Astrocyte of the spinal cord (primary cell): ENCODE measurements at places on chromosomes 5 and 9.

DNA sequence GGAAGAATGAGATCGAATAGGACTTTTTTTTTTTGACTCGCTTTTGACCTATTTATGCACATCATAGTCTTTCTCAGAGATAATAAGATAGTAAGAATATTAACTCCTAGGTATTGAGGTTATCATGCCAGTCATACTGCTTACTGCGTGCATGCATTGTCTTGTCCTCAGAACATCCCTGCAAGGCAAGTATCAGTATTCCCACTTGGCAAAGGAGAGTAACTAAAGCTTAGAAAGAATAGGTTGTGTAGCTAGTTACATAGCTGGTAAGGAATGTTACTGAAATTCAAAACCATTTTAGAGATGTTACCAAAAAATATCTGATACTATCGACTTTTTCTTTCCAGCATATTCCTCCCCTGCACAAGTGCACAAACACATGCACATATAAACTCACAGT, 296.1 kb upstream of the CLINT1 start:
- no peak for DNase-seq

DNA sequence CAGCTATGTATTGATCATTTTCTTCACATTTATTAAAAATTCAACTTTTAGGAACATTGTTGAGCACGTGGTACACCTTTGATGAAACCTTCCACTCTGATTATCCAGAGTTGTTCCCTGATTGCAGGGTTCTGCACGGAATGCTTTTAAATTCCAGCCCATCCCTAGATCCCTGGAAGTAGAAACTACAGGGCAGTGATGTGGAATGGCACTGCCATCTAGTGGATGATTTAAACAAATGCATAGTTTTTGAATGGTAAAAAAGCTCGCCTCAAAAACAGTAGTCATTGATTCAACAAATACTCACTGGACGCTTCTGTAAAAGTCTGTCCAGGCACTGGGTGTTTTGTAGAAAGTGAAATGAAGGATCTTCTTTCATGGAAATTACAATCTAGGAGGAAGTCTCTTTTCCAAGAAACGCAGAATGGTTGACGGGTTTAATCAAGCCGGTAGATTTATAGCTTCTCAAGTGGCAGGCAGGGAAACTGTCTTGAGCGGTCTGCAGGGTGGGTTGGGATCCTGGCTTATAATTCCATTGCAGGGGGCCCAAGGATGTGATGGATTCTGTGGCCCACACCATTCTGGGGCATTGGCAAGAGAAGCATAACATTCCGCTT, 118.4 kb downstream of the ARHGAP26 start:
- peak; percentile 57 for DNase-seq

DNA sequence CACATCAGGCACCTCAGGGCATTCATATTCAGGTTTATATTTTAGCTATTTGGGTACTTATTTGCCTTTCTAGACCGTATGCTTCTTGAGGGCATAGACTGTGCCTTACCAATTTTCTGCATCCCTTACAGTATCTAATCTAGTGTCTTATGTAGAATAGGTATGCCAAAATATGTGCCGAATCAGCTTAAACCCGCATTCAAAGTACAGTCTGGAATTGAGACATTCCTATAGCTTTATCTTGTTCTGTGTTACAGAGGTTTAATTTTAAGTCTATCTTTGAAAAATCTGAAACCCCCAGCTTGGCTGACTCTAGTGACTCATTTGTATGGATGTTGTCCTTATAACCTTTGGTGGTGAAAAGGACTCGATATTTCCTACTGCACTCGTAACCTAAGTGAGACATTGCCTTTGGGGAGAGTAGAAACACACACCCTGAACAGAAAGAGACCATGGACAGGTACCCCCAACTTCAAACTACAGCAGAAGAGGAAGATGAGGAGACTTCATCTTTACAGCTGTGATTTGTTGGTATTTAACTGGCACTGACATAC, 27.0 kb upstream of the TMOD1 start:
- peak; percentile 18 for DNase-seq

- no peak for DNase-seq
These were observed 225.9 kb downstream of the VPS13A start for GRCh38 chr9:77403239-77403638.

DNA sequence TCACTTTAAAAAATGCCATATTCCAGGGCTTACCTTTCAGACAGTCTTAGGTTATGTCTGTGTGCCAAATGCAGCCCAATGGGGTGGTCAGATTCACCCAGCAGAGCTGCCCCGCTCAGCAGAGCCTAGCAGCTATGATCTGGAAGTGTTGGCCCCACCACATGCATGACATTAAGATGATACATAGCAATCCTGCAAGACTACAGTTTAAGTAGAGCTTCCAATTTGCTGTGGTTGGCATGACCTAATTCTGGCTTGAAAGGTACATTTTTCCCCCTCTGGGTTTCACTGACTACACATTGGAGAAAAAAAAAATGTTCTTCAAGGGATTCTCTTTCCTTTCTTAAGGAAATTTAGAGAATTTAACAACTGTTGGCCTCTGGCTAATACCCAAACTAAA, 22.5 kb downstream of the MEF2C start:
- DNase-seq = peak; percentile 29

DNA sequence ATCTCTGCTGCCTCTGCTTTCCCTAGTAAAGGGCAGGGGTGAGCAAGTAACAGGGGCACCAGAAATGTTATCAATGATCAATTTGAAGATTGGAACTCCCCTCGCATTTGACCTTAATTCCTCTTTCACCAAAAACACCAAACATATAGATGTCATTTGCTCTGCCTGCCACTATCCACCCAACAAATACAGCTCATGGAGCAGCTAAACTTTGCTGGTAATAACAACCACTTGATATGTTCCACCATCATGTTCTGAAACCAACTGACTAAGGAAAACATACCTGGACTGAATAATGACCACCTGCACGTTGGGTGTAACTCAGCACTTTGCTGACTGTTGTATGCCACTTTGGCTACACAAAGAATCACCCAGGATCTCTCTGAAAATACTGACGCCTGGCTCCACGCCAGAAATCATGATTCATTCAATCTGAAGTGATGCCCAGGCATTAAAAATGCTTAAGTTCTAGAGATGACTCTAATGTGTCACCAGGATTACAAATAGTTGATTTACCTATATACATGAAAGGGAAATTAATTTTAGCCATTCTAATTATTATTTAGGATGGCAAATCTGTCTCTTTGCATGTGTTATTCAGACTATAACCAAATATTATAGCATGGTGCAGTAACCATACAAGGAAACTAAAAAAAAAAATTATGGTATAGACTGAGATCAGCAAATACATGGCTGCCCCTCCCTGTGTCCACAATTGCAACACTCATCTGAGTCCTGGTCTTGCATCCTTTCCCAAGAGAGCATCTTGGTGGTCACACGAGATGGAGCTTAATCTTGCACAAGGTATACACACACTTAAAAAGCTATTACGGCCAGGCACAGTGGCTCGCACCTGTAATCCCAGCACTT, 43.1 kb upstream of the TTC39B start:
- peak; percentile 2 for DNase-seq

DNA sequence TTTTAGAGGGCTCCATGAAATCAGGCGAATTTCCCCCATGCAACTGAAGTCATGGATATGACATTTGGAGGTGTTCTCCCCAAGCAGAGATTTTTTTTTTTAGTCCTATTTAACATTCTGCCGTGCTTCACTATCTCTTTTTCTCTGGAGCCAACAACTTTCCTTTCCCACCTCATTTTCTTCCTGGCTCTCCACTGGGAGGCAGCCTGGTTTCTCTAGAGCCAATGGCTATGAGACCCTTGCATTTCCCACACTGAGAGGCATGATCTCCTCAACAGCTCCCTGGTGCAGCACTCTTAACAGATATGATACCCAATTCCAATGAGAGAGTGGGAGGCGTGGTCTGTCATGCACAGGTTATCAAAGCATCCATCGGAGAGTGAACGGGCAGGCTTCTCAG, 310.8 kb downstream of the DRD1 start:
- DNase-seq = peak; percentile 1

- peak; percentile 95 for DNase-seq
These were observed 138.8 kb downstream of the GRIA1 start for GRCh38 chr5:153629027-153629895.

DNA sequence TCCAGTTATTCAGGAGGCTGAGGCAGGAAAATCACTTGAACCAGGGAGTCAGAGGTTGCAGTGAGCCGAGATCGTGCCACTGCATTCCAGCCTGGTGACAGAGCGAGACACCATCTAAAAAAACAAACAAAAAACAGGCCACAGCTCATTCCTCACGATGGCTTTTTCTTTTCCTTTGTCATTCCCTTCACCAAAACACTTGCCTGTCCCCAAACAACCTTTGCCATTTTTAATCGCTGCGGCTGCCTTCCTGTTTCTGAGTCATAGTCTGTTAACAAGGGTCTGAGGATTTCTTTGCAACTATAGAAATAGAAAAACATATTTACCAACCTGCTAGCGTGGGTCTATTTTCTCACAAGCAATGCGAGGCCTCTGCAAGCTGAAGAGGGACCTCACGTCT, 123.0 kb upstream of the FSTL4 start:
- peak; percentile 45 for DNase-seq

DNA sequence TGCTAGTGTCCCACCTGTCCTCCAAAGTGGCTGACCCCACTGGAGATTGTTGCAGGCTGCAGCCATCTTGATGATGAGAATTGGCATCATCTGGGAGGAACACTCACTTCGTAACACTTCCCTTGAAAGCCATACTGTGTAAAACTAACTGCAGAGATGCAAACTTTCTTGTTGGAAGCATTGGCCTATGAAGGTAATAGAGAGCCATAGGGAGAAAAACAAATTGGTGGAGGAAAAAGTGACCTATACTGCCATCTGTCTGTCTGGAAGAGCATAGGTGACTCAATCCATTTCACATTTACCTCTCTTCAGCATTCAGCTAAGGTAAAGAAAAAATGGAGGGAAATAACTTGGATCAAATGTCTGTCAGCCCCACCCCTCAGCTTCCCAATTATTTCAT, 473.4 kb downstream of the NTRK2 start:
- DNase-seq = no peak

GRCh38 chr9:110156902-110157301, 51.1 kb downstream of the C9orf152 start:
- peak; percentile 83 for DNase-seq

GRCh38 chr5:93589829-93590215, 6.8 kb downstream of the NR2F1 start:
- peak; percentile 64 for DNase-seq

DNA sequence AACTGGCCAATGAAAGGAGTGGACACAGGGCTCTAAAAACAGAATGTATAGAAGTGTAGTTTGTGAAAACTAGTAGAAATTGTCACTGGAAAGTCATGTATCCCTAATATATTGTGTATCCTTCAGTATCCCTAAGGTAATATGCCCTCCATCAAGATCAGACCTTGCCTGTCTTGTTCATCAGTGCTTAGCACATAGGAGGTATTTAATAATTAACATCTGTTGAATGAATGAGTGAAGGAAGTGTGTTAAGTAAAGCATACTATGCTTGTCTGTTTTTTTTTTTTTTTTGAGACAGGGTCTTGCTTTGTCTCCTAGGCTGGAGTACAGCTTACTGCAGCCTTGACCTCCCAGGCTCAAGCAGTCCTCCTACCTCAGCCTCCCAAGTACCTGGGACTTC, 15.8 kb downstream of the GAPVD1 start:
- DNase-seq = no peak

GRCh38 chr5:150428106-150428876, 15.6 kb upstream of the CD74 start:
- peak; percentile 41 for DNase-seq

DNA sequence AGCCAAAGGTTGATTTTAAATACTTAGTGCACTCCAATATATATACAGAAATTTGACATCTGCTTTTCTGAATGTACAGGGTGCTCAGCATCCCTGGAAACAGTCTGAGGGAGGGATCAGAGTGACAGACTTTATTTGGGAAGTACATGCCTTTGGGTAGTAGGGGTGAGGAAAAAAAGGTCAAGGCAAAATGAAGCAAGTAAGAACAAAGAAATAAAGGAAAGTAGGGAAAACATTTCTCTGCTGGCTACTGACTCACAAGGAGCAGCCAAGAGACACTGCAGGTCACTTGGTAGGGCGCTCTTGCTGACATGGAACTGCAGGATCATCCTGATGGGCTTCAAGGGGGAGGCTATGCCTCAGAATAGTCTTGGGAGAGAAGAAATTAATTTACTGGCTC, 380.9 kb downstream of the RAB3C start:
- DNase-seq = no peak

DNA sequence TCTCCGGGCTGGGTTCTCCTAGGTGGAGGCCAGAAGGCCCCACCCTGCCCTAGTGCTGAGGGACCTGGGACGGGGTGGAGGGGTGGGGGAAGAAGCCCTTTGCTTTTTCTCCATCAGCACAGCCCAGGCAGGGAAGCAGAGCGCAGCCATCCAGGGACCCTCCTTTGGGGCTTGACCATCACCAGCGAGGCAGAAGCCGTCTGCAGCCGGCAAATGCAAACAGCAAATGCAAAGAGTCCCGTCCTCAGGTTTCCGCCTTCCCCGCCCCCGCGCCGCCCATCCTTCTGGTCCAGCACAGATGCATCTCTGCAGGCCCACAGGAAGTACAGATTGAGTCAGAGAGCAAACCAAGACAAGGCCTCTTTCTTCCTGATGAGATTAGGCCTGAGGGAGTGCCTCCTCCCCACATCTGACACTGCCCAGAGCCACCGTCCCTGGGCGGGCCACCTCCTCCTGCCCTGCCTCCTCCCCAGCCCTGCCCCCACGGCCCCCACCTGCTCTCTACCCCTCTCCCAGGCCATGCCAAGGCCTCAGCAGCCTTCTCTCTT, 23.4 kb downstream of the CORO2A start:
- peak; percentile 40 for DNase-seq

- no peak for DNase-seq
These were observed 71.5 kb downstream of the FCHO2 start for GRCh38 chr5:73027361-73027760.

DNA sequence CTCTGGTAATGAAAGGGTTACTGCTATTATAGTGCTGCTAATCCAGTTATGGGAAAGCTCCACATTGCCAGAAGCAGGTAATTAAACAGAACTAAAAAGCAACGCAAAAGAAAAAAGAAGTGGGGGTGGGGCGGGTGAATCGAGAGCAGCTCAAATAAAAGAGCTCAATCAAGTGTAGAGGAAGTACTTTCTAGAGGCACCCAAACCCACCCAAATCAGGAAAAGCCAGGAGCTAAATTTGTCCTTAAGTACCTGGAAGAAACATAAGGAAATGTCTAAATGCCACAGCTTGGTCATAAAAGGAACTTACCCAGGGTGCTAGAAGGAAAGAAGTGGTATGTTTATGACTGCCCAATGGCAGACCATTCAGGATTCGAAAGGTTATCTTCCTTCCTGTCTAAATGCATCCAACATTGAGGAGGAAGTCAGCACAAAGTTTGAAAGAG, 2.4 kb upstream of the RNF145 start:
- no peak for DNase-seq

- DNase-seq = no peak
These were observed 5.1 kb downstream of the MLANA start for GRCh38 chr9:5895782-5896181.

DNA sequence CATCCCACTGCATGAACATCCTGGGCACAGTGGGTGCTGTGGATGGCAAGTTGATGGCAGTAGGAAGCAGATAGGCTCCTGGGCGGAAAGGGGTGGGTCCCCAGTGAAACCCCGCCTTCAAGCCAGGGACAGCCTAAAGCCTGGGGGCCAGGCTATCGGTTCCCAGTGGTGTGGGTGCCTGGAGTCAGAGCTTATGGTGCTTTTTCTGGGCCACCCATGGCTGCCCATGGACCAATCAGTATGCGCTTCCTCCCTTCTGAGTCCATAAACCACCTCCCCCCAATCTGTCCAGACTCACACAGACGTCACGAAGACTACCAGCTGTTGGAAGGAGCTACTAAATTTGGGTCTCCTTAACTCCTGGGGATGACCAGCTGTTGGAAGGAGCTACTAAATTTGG, 17.5 kb upstream of the ECPAS start:
- no peak for DNase-seq

- DNase-seq = peak; percentile 22
These were observed 98.5 kb downstream of the ARSB start for GRCh38 chr5:78886341-78887230.
